Mucosa of descending colon (tissue), 3 donors: ENCODE measurements at places on chromosomes 6 and 20. TPM values are rescaled to one million over a fixed set of nuclear protein-coding genes. Genes with fewer than 3 reads are reported as not detected.
A peak's percentile ranks its signal among the peaks of the same experiment; 100 is the strongest.

- DNase-seq, result no peak
Measured at GRCh38 chr6:46746696-46747095, at the start of gene ANKRD66. TSS of gene ANKRD66 (plus strand) at chr6:46746933. CDS start at chr6:46751949, 5,016 bp downstream.

PRRC2A gene
- total RNA-seq, result 120 TPM

UBE3D gene
- total RNA-seq, result 4.8 TPM

- DNase-seq, result no peak
Measured at GRCh38 chr6:125821825-125822281, 31.1 kb downstream of the NCOA7 start.

DNA sequence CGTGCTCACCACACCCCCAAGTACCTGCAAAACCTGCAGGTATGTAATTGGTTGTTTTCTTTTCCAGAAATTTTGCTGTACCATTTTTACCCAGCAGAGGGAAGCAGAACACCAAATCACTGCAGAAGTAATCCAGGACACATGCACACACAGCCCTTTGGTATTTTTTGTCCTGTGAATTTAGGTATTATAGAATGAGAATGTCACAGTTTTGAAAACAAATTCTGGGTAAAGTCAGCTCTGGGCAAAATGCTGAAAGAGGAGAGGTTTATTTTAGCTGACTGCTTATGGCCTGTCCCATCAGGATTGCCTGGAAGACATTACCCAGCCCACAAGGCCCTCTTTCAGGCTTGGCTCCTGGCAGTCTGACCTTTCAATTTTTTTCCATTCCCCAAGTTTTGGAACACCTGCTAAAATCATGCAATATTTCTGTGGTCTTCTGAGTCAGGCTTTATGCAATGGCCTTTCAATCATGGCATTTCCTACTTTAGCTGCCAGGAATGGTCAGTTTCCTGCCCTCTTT lies 3.5 kb upstream of the EFHC1 start:
- no peak for DNase-seq

DNA sequence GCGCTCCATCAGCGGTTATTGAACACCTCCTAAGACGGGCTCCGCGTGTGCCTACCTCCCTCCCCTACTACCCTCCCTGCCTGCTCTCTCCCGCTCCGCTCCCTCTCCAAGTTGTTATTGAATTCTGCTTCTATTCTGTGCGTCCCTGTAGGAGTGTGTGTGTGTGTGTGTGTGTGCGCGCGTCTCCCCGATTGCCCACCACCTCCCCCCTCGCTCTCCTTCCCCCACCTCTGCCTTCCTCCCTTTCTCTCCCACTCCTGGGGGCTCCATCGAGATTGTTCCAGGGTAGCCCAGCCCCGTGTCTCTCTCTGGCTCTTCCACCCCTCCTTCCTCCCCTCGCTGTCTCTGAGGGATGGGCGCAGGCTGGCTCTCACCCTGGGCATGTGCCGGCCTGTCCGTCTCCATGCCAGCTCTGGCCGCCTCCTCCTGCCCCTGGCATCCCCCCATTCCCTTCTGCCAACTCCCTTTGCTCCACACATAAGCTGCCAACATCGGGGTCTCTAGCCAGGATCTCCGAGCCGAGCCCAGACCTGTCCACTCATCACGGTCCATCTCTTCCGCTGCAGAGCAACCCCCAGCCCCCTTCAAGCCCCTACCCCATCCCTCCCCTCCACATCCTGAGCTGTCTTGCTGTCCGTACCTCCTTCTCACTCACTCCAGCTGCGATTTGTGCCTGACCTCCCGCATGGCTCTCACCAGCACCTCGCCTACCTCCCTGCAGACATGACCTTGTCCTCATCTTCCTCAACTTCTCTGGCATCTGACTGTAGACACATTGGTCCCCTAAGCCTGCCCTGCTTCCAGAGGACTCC lies 68.5 kb downstream of the SRC start:
- peak; percentile 26 for DNase-seq

DNA sequence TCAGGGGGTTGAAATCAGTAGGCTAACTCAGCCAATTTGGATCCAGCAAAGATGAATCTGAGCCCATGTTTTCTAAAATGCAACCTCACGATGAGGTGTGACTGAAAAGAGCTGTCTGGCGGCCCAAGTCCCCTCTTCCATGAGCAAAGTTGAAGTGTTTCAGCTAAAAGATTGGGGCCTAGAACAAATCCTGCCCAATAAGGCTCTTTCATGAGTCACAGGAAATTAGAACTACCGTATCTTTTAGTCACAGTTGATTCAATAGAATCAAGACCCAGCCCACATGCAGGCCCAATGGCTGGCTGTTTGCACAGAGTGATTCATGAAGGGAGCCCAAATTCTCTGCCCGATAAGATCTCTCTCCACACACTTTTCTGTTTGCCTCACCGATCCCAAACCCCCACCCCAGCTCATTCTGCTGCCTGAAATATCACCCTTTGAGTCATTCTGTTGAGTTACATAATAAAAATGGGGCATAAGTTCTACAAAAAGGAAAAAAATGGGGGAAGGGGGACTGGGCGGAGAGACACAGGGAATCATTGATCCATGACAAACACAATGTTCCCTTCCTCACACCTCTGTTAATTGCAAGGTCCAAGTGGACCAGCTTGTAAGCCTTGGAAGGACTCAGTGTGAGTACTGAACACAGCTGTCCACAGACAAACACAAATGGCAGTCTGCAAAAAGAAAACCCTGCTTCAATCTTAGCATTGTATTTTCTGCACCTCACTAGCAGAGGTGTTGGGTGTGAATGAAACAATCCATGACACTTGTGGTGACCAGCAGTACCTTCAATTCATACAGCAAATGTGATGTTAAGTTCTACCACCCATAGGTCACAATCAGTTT lies 13.8 kb downstream of the FOXQ1 start:
- no peak for DNase-seq

- DNase-seq, result no peak
Measured at GRCh38 chr6:100880149-100880852, 828 bp downstream of the ASCC3 start.

GRCh38 chr6:10723567-10723881 lies 654 bp downstream of the TMEM14C start:
- no peak for DNase-seq

- DNase-seq, result no peak
Measured at GRCh38 chr6:87698547-87699006, 3.5 kb downstream of the AKIRIN2 start.

KHDC1L gene
- not detected for total RNA-seq

DNA sequence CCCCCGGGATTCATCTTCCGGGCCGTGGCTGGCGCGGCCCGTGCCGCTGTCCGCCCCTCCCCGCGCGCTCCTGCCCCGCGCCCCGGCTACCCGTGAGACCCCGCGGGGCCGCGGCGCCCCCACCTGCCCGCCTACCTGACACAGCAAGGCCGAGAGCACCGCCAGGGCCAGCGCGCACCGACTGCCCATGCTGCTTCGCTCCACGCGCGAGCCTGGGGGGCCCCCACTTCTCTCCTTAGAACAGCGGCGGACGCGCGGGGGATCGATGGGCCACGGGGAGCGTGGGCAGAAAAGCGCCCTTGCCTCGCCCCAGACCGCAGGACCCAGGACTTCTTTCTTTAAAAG lies 955 bp downstream of the DLL1 start:
- DNase-seq, result peak; percentile 30

GRCh38 chr20:56595746-56596475 lies 33.2 kb upstream of the TFAP2C start:
- DNase-seq, result no peak

WFDC5 gene
- not detected for total RNA-seq

DNA sequence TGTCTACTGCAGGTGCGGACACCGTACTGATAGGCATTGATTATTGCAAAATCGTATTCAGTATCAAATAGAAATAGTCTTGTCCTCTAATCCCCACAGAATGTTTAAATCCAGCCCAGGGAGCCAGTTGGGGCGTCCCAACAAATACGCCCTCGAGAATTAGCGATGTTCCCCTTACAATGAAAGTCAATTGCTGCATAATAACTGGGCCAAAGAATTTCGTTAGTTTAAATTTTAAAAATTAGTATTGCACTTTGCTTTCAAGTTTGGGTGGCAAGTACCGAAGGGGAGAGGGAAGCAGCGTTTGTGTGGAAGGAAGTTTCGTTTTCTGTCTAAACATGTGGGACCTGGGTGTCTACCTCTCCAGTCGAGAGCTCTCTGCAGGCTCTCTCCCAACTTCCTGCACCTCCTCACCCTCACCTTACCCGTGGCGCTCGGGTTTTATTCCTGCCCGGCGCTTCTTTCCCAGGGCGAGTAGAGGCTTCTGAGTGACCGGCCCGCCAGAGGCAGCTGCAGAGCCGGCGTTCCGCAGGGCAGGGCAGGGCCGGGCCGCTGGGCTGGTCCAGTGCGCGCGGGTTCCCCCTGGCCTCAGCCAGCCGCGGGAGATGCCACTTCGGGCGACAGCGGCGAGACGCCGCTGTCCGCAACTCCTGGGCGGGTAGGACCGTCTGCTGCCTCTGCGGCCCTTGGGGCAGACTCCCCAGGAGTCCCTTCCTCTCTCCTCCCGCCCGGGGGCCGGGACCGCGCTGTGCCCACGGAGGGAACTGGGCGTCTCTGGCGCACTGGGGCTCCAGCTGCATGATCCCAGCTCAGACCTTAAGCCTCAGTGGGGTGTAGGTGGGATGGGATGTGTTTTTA lies 862 bp upstream of the TFAP2C start:
- DNase-seq, result no peak

DNA sequence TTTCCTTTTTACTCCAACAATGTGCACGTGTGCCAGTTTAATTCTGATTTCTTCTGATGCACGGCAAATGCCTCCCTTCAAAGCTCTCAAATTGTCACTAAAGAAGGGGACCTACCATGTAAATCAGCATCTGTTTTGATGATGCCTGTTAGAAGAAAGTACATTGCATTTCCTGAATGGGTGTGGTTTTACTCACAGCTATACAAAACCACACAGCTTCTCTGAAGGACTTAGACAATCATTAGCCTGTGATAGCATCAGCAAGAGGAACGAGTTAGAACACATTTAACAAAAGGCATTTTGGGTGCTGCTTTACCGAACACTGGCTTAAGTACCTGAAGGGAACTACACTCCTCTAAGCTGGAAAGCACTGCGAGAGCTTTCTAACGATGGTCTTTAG lies 109.4 kb downstream of the ATXN1 start:
- no peak for DNase-seq

- no peak for DNase-seq
Measured at GRCh38 chr6:8193541-8193940, 91.2 kb upstream of the EEF1E1 start.

C20orf204 gene
- total RNA-seq, result 1.0 TPM

DNA sequence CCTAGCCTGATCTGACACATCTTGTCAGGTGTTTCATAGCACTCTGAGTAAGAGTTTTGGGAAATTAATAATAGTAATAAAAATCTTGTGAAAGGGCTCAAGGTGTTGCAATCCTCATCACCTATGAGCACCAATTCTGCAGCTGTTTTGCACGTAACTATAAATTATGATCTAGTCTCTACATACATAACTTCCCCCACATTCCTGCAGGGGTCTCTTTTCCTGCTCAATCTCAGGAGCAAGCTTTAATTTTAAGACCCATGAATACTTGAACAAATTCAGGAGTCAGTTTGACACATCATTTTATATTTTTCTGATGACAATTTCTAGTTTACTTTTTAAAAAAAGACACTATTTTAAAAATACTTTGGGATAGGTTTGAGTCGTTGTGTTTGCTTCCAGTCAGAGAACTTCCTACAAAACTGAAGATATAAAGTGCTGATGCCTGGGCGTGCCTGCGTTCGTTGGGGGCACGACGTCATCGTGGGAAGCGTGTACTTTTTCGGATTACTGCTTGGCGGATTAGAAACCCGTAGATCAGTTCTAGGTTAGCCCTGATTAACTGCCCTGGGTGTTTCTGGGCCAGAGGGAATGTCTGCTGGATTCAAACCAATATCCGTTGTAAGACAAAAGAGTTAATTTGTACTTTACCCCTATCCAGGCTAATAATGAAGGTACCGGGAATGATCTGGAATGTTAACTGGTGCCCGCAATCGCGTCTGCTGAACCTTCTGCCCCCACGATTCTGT lies 1.0 kb upstream of the E2F3 start:
- peak; percentile 60 for DNase-seq

- no peak for DNase-seq
Measured at GRCh38 chr6:116443105-116443504, 18.1 kb upstream of the CALHM6 start.

GRCh38 chr6:27026361-27026760 lies 221.1 kb upstream of the PRSS16 start:
- DNase-seq, result no peak

AK9 gene
- 10.9 TPM for total RNA-seq

MAP7 gene
- 80.5 TPM for total RNA-seq

SLC35F1 gene
- 6.1 TPM for total RNA-seq

GRM4 gene
- not detected for total RNA-seq

- DNase-seq, result peak; percentile 7
Measured at GRCh38 chr20:57667924-57668782, 41.7 kb downstream of the PMEPA1 start.

GRCh38 chr20:63533871-63534393 lies 3.2 kb downstream of the PTK6 start:
- peak; percentile 88 for DNase-seq

PABPC1L gene
- 13.3 TPM for total RNA-seq

DNA sequence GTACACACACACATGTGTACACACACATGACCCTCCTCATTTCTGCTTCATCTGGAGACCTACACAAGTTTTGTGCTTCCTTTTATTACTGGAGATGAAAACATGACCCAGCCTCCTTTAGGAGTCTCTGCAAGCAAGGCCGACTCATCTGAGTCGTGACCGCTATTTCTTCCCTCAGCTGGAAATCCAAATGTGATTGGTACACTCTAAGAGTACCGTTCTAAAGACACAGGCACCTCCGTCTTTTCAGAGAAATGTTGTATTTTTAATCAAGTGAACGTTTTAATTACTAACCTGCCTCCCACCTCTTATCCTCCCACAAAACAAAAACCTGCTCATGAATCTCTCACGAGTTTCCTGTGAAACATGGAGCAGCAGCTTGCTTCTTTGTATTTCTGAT lies 63.0 kb downstream of the LAMP5 start:
- DNase-seq, result no peak

DNA sequence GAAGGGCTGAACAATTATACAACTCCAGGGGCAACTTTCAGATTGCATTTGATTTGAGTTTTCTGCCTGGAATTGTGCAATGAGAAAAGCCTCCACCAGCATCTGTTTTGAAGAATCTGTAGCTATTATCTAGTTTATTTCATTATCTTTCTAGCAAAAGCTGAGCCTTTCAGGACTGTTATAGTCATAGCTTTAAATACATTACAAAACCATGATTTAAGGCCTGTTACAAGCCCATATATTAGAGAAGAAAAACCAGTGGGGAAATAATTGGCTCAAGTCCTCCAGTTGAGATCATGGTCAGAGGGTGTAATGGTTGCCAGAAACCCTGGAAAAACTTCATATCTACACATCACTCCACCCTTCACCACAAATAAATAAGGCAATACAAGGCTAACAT lies 676.2 kb downstream of the HDGFL1 start:
- no peak for DNase-seq

DNA sequence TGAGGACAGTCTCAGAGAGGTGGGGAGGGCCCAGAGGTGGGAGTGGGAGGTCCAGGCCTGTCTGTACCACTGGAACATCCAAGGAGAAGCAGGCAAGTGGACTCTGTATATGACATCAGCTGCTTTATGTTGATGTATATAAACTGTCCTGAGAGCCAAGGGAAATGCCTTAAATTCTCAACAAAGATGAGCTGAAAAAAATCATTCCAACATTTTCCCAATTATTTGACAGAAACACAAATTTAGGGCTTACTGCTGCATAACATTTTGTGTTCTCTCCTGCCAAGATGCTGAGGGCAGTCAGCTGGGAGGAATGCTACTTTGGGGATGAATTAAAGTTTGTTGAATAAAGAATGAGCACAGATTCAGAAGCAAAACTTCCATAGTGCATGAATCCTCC lies 52.8 kb downstream of the FOXC1 start:
- DNase-seq, result no peak
